ENCODE measurements at places on chromosomes 1 and 21.

GRCh38 chr1:42891465-42892138 lies 45.2 kb downstream of the ZNF691 start:
- no peak for DNase-seq

DNA sequence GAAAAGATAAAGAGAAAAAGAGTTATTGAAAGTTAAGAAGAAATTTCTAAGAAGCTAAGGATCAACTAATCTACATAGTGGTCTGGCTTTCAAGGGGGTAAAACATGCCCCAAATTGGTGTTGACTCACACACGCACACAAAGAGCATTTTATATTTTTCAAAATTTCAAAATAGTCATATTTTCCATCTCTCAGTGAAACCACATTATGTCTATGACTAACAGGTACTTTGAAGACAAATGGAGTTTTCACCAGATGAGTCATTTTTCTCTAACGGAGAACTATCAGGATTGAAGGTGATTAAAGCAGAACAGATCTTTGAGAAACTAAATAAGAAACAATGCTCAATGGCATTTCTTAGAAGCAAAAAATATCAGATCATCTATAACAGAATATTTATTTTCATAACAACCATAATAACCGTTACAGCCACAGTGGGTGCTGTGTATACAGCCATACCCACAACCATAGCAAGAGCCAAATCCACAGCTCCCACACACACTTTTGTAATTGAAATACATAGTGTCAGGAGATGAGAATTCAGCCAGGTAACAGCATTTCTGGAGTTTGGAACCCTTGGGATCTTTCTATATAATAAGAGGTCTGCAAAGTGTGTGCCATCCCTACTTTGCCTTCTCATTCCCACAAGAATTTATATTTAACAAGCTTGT lies at the start of gene KRTAP21-3:
Gene KRTAP21-3 (minus strand): TSS at position 539 of the 671 bp plus-strand sequence. CDS start 18 bp downstream, at position 521.
- DNase-seq: no peak

- no peak for DNase-seq
Observed at GRCh38 chr1:118144684-118145083, 40.3 kb downstream of the SPAG17 start.

- DNase-seq: no peak
Observed at GRCh38 chr1:168879896-168880734, 151.1 kb upstream of the DPT start.

Data from Kasumi-1 (cell line).